ENCODE measurements at places on chromosomes 2 and 18. TPM values are rescaled to one million over a fixed set of nuclear protein-coding genes. Genes with fewer than 3 reads are reported as not detected.

SMYD1 gene
- under 0.01 TPM for total RNA-seq

SOCS6 gene
- 12.0 TPM for total RNA-seq

MARCHF4 gene
- total RNA-seq = not detected

RGPD3 gene
- 1.5 TPM for total RNA-seq

SPATS2L gene
- 3.5 TPM for total RNA-seq

DLGAP1 gene
- 0.42 TPM for total RNA-seq

TSPYL6 gene
- not detected for total RNA-seq

LCT gene
- 0.10 TPM for total RNA-seq

ZNF892 gene
- 1.2 TPM for total RNA-seq

DNAJC5G gene
- total RNA-seq = not detected

Data from mononuclear cell (primary cell).